ENCODE measurements at places on chromosomes 12 and 14.

DNA sequence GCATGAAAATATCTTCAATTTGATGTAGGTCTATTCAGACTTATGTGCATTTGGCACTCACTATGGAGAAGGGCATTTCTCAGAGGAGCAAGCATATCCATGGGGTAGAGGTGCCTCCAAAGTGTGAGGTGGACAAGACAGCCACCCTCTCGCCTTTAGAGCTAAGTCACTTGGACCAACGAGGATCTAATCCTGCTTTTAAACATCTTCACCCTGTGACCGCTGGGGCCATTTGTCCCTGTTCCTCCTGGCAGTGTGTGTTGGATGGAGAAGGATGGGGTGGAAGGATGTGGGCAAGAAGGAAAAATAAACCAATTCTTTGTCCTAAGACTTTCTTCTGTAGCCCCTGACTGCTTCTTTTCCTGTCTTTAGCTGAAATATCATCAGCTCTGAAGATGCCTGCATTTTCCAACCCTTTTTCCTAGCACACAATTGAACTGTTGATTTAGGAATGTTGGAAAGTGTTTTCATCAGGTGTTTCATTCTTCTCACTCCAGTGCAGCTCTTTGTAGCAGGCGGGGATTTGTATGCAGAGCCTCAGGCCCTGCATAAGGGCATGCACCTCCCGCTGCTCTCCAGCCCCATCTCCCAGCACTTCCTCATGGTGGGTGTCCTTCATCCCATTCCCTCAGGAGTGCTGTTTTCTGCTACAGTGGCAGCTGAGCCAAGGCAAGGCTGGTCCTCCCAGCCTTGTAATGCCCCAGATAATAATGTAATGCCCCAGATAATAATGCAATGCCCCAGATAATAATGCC is 5.3 kb downstream of the FGF6 start:
- no peak for DNase-seq

DNA sequence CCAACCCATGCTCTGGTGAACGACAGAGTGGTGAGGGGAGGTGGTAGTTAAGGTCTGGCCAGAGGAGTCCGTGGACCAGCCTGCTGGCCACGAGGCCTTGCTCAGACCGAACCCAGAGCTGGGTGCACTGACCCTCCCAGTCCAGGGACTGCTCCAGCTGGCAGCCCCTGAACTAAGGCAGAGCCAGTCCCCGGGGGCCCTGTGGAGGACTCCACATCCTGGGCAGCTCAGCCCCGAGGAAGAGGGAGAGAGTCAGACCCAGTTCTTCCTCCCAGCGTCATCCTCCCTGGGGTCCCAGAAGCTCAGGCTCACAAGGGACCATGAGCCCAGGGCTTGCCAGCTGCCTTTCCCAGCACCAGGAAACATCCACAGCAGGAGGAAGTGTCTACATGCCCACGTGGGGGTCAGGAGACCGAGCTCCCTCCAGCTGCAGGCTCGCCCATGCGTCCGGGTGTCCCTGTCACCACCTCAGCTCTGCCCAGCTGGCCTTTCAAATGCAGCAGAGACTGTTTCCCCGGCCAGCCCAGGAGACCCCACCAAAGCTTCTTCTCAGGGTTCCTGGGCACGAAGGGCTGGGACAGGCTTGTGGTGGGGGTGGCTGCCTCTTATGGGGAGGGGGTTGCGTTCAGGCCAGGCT is 194.4 kb downstream of the KIF26A start:
- peak; percentile 9 for DNase-seq

GRCh38 chr12:97701901-97702300 is 239.3 kb downstream of the RMST start:
- no peak for DNase-seq

DNA sequence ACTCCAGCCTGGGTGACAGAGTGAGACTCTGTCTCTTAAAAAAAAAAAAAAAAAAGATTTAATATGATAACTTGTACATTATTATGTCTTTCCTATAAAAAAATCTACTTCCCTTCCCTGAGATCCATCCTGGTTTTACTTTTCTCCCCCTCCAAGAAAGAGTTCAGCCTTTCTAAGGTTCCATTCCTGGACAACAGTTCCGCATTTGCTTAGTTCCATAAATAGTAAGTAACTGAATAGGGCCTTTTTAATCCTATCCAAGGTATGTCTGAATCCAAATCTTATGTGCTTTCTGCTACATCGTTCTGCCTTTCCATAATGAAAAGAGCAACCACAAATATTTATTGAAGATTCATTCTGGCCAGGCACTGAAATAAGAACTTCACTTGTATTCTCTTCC is 187.8 kb downstream of the DACT1 start:
- no peak for DNase-seq

DNA sequence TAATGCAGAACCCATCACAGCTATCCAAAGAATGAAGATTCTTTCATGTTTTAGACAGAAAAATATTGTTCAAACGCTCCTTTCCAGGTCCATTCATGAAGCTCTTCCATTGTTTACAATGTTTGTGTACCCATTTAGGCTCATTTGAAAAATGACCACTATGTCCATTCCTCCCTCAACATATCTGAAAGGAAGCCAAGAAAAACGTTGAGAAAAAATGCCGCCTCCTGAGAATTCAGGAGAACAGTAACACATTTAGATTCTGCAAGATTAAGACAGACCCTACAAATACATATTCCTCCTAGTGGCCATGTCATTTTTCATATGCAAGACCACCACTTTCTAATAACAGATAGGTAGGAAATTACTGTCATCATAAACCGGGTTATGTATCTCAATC is 124.4 kb downstream of the SLC25A21 start:
- no peak for DNase-seq

GRCh38 chr12:126355346-126355745 is 1290.1 kb downstream of the AACS start:
- no peak for DNase-seq

- DNase-seq: peak; percentile 29
Observed at GRCh38 chr12:55068416-55069010, 48.7 kb downstream of the NEUROD4 start.

DNA sequence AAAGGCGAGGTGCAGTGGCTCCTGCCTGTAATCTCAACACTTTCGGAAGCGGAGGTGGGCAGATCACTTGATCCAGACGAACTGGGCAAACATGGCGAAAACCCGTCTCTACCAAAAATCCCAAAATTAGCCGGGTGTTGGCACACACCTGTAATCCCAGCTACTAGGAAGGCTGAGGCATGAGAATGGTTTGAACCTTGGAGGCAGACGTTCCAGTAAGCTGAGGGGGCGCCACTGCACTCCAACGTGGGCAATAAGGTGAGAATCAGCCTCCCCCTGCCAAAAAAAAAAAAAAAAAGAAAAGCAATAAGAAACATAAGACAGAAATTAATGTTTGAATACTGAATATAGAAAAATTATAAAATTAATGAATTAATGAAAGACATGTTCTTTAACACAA is 928.7 kb downstream of the LRFN5 start:
- DNase-seq: no peak

DNA sequence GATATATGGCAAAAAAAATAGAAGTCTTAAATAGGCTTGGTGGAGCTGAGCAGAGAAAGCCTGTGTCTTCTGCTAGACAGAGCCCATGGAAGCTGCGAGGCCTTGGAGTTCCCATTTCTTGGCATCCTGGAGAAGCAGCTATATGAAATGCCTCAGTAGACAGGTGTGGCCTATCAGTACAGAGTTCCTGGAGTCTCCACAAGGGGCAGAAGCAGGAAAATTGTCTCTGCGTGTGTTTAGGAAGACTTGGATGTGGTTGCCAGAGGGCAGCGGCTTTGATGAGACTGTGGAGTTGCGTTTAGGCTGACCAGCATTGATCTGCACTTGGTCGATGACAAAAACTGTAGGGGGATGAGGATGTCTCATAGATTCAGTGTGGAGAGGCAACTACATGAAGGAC is 334.5 kb upstream of the SEL1L start:
- DNase-seq: no peak

DNA sequence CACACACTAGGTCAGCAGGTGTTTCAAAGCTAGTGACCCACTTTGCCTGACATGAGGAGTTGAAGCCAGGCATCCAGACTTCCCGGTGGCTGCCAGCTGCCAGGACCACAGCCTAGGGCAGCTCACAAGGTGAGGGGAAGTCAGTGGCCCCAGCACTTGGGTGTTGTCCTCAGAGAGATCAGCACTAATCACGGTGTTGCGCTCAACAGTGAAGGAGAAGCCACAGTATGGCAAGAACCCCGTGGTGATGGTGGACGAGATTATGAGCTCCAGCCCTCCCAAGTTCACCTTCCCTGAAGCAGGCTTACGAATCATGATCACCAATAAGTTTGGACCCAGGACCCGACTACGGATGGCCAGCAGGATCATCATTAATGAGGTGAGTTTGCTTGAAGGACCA is 59.9 kb upstream of the RIN3 start:
- DNase-seq: no peak

DNA sequence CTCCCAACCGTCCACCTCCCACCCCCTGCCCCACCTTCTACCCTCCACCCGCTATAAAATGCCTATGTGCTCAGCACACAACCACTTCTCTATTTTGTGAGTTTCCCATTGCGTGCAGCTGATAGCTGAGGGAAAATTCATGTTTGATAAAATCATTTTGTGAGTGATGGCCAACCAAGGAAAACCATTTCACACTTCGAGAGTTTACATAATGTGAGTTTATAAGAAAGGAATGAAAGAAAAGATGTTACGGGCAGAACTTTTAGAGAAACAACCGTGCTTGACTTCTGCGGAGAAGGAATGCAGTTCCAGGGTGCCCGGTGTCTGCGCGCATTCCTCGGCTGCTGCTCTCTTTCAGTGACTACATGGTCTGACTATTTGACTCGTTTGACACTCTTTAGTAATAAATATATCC is 140.9 kb downstream of the EFCAB11 start:
- DNase-seq: no peak
